Urinary bladder (tissue), 4 donors: ENCODE measurements at places on chromosomes 16 and 17.

DNA sequence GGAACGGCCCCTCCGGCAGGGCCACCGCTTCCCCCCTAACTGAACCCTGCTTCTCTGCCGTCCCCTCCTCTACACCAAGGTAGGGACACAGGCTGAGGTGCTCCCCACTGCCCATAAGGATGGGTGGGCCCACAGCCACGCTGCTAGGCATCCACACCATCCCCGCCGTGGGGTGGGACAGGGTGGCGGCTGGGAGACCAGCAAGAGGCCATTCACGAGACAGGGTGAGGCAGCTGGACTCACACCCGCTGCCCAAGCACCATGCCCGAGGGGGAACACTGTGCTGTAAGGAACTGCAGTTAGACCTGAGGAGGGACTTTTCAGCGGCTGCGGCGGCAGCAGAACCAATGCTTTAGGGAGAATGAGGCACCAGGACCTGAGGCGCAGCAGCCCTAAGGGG is 47.5 kb upstream of the RRN3 start:
- DNase-seq: no peak

DNA sequence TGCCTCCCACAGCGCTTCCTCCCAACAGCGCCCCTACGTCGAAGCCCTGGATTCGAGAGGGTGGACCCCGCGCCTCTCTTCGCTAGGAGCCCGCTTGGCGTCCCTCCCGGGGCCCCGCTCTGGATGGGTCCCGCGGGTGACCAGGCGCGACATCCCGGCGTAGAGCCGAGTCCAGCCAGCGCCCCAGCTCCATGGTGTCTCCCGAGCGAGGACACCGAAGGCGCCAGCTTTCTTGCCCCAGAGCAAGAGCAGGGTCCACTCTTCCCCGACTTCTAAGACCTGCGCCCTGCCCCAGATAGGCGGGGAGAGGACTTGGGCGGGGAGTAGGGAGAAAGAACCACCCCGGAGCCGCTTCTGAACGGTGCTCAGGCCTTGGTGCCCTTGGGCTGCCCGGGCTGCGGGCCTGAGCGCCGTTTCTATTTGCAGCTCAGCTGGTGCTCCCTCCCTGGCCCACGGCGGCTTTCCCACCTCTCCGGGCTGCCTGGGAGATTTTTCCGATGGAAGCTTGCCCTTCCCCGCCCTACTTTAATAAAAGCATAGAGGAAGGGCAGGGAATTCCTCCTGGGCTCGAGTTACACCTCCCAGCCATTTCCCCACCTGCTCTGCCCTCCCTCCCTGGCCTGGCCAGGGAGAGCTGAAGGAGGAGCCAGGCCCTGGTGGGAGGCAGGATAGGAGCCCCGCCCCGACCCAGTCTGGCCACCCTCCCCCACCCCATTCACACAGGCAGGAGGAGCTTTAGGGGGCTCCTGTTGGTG is 1.8 kb downstream of the MMP15 start:
- DNase-seq: no peak

- DNase-seq: no peak
Measured at GRCh38 chr16:74842413-74842812, 67.8 kb upstream of the FA2H start.

DNA sequence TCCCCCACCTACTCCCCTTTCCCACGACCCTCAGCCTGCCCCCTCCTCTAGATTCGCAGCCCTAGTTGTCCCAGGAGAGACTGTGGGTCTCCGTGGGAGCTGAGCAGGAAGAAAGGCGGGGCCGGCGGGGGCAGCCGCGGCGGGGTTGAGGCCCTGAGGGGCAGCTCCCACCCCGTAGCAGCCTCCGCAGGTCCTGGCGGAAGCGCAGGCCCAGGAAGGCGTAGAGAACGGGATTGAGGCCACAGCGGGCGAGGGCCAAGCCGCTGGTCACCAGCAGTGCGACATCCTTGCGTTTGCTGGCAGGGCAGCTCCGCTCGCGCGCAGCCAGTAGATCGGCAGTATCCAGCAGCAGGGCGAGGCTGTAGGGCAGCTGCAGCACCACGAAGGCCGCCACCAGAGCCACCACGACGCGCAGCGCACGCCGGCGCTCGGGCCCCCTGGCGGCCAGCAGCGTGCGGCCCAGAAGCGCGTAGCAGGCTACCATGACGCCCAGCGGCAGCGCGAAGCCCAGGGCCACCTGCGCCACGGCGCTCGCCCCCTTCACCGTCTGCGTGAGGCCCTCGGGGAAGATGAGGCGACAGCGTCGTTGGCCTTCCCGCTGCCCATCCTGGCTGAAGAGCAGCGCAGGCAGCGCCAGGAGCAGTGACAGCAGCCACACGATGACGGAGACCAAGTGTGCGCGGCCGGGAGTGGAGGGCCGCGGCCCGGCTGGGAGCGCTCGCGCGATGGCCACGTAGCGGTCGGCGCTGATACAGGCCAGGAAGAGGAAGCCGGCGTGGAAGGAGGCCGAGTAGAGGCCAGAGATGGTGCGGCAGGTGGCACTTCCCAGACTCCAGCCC is 1.9 kb downstream of the CCR10 start:
- no peak for DNase-seq

DNA sequence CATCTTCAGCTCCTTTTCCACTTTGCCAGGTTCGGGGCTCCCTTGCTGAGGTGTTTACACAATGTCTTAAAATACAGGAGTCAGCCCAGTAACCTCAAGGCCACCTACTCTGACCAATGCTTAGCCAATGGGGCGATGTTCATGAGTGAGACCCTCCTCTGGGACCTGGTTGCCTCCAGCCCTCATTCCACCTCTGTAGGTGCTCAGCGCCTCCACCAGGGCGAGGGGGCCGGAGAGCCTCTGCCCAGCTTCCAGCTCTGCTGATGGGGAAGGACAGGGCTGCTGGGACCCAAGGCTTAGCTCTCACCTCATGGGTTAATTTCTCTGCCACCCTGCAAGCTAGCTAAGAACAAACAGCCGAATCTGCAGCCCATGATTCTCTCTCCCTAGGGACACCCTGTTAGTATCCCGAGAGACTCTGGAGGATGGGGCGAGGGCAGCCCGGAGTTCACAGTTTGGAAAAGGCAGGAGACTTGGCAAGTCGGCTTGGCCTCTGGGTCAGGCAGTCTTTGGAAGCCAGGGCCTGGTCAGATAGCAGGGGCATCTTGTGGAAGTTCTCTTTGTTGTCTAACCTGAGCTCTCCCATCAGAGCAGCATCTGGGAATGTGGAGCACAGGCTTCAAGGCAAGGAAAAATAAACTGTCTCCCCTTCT is 16.2 kb downstream of the SRCIN1 start:
- DNase-seq: no peak

DNA sequence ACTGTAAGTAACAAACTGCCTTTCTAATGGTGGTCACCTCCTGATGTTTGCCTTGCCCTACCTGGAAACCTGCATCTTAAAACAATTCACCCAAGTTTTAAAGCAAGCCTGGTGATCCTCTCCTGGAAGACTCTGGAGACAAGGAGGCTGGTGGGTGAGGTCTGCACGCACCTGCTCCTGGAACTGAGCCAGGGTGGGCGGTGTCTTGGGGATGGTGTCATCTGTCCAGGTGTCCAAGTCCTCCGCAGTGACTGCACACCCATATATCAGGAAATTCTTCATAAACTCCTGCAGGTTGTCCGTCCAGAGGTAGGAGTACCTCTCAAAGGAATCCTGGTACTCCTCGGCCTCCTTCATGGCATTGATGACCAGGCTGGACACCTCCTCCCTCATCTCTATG is 44.9 kb downstream of the DNAH17 start:
- no peak for DNase-seq

- no peak for DNase-seq
Measured at GRCh38 chr16:24253192-24253591, 2.9 kb upstream of the CACNG3 start.

- no peak for DNase-seq
Measured at GRCh38 chr17:82527898-82528297, 8.4 kb downstream of the FOXK2 start.

GRCh38 chr16:52450916-52451315 is 96.0 kb downstream of the TOX3 start:
- DNase-seq: no peak

- DNase-seq: no peak
Measured at GRCh38 chr17:15657868-15658267, 26.2 kb downstream of the TRIM16 start.

GRCh38 chr16:2768403-2769089 is 8.5 kb downstream of the ELOB start:
- no peak for DNase-seq

- DNase-seq: no peak
Measured at GRCh38 chr17:63967953-63968352, 4.8 kb downstream of the SCN4A start.

DNA sequence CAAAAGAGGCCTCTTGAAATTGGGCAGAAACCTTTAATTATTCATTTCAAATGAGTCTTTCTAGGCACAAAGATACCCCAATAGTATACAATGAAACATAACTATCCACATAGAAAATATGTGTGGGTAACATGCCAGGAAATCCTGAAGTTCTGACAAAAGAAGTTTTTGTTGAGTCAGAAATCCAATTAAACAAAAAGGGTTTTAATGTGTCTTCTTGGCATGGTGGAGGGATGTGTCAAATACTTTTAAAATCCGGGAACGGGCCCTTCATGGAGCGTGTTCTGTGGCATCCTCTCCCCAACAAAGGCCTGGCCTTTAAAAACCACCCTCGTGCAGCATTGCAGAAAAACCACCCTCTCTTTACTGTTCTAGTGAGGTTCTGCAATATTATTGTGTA is 14.2 kb downstream of the CDRT4 start:
- DNase-seq: no peak

- no peak for DNase-seq
Measured at GRCh38 chr17:7838090-7839075, 4.4 kb downstream of the KDM6B start.

DNA sequence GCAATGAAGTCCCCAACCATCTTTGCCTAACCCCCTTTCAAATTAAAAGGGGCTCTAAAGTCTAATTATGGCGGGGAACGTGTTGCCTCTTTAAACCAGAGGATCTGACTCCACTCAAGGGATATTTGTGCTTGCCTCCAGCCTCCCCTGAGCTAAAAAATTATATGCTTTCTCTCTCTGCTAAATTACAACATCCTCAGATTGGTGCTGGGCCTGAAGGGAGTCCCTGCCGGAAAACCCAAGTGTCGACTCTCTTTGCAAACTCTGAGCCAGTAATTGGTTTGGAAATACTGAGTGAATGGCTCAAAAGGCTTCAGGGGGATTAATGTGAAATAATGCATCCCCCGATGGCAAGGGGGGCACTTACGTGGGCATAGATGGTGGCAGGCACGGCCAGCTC is 208.5 kb upstream of the TNRC6C start:
- no peak for DNase-seq

DNA sequence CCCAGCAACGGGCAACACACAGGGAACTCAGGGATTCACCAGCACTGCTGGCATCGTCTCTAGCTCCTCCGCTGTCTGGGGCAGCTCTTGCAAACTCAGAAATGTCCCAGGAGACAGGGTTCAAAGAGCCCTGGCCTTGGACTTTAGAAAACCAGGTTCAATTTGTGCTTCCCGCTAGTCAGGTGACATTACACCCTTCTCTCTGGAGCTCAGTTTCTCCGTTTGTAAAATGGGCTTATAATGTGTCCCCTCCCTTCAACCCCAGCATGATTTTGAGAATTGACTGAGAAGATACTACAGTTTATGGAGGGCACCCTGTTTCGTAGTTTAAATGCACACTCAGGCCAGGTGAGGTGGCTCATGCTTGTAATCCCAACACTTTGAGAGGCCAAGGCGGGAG is 1.9 kb upstream of the MYCBPAP start:
- no peak for DNase-seq

GRCh38 chr17:35809855-35810461 is 674 bp downstream of the TAF15 start:
- no peak for DNase-seq

DNA sequence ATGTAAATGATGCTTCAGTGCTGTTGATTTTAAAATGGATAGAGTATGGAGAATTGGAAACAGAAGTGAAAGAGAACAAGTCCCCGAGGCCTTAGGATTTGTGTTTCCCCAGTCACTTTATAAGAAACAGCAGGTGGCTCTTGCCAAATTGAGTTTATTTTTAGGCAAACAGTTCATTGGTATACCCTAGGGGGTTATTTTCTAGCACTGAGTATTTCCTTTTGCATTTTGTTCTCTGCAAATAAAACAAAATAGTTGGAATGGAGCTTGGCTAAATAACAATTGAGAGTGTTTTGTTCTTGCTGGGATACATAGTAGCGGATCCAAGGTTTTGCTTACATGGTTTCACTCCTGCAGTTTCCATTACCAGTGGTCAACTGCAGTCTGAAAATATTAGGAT is 591.1 kb upstream of the C16orf82 start:
- DNase-seq: no peak

GRCh38 chr17:30376621-30377452 is 1.9 kb upstream of the CPD start:
- peak; percentile 71 for DNase-seq
